ENCODE measurements at places on chromosomes 4 and X. TPM values are rescaled to one million over a fixed set of nuclear protein-coding genes. Genes with fewer than 3 reads are reported as not detected.

- no peak for DNase-seq
These were observed 41.0 kb downstream of the NSG1 start for GRCh38 chr4:4427886-4428285.

- no peak for DNase-seq
These were observed 34.5 kb downstream of the RNF175 start for GRCh38 chr4:153725136-153725830.

GRCh38 chrX:154596290-154596929, 11.5 kb downstream of the CTAG1A start:
- no peak for DNase-seq

GRCh38 chr4:11719879-11720278, 291.2 kb upstream of the HS3ST1 start:
- no peak for DNase-seq

DNA sequence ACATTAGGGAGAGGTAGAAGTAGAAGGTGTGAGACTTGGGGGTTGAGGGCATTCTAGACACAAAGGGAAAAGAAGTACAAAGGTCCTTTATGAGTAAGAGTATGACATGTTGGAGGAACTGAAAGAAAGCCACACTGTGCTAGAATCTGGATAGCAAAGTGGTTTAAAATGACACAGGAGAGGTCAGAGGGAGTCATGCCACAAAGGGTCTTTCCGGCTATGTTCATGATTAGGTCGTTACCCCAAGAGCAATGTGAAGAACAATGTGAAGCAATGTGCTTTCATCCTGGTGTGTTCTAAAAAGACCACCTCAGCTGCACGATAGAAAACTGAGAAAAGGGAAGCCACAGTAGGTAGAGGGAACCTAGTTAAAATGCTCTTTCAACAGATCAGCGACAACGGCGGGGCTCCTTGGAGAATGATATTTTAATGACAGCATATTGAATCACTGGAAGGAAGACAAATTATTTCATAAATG, 29.2 kb downstream of the SMIM14 start:
- no peak for DNase-seq

DNA sequence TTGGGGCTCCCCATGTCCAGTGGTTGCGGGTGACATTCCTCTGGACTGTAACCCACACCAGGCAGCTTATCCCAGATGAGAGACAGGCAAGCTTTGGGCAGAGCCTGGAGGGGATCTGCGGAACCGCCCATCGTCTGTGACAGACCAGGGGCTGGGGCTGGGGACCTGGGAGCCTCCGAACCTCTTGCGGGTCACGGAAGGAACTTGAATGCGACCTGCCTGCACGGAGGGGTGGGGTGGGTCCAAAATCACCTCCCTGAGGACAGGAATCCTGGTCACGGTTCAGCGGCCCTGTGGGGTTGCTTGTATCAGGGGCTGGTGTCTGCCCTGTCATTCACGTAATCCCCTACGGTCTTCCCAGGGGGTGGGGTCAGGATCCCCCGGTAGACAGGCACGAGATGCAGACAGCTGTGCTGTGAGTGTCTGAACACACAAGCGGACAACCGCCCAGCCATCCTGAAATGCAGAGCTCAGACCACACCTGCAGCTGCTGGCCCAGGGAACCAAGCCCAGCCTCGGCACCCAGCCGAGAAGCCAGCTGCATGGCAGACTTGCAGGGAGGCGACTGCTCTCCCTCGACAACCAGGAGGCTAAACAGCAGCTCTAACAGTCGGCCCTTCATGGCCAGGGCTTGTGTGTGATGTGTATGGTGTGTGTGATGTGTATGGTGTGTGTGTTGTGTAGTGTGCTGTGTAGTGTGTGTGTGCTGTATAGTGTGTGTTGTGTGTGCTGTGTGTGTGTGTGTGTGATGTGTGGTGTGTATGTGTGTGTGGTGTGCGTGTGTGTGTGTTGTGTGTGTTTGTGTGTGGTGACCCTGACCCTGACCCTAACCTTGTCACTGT, 105.9 kb upstream of the ADRA2C start:
- DNase-seq = no peak

DNA sequence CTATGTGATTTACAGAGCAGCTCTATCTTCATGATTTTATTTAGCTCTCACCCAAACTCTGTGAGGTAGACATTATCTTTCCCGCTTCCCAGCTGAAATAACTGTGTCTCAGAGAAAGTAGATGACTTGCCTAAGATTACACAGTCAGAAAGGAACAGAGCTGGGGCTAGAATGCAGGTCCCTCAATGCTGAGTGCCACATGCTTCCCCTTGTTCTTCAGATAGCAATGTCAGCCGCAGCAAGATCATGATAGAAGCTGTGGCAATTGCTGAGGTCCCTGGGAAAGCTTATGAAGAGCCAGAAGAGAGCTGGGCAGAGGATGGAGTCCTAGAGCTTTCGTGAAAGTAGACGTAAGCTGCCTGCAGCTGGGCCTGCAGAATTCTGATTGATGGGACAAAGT, 11.1 kb upstream of the GABRE start:
- DNase-seq = no peak

DNA sequence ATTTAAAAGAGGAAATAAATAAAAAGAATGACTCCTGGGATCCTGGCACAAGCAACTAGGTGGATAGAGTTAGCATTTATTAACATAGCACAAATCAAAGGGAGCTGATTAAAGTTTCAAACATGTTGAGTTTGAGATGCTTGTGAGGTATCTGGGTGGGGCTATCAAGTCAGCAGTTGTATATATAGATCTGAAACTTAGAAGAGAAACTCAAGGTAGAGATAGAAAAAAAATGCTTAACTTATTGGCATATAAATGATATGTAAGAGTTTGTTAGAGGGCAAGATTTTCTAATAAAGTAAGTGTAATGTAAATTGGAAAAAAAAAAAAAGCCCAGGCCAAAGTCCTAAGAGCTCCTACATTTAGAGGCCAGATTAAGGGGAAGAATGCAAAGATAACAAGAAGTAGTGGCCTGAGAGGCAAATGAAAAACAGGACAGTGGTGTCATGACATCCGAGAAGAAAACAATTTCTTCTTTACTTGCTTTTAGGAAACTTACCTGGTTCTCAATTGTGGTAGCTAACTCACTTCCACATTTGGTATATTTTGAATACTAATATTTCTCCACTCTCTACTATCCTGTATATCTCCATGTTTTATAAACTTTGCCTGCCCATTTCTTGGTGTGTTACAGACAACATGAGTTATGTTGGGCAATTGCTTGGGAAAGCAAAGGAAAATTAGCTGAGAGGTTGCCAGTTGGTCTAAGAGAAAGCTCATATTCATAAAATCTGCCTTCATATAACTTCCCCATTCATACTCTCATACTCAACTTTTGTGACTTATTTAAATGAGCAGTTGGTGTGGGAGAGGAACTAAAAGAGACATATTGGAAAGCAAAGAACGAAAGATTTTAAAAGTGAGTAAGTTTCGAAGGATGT, 169.2 kb downstream of the PARM1 start:
- no peak for DNase-seq

- DNase-seq = no peak
These were observed 4.2 kb downstream of the PI4K2B start for GRCh38 chr4:25238052-25238451.

GRCh38 chrX:47060708-47061107, 17.5 kb upstream of the RGN start:
- no peak for DNase-seq

DNA sequence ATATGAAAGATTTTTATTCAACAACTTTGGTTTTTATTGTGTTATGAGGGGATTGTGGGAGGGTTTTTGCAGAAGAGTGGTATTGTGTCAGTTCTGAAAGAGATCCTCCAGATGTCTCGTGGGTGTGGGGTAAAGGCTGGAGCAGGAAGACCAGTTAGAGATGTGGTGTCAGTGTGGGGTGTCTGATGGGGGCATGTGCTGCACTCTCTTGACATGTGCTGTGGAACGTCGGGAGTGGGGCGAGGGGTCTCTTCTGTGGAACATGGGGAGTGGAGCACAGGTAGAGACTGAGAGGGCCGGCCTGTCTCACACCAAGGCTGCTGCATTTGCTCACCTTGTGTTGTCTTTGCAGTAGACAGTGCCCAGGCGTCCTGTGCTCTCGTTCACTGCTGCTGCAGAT, 37.6 kb downstream of the FAM193A start:
- DNase-seq = no peak

- peak; percentile 13 for DNase-seq
These were observed 132.8 kb upstream of the FUNDC1 start for GRCh38 chrX:44675362-44676024.

DNA sequence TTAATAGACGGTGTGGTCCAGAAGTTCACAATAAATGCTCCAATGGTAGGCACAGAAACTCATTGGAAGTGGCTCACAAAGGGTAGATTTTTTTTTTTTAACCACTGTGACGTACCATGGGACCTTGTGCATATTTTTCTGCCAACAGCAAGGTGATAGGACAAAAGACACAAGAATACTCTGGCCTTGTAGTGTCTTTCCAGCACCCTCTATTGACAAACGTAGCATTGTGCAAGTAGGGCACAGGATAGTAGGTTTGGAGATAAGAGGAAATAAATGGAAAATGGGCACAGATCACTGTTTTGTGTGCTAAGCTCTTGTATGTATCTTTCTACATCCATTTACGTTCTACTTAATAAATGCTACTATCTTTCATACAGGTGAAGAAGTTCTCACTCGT, 2054.9 kb downstream of the PCDH7 start:
- no peak for DNase-seq

DNA sequence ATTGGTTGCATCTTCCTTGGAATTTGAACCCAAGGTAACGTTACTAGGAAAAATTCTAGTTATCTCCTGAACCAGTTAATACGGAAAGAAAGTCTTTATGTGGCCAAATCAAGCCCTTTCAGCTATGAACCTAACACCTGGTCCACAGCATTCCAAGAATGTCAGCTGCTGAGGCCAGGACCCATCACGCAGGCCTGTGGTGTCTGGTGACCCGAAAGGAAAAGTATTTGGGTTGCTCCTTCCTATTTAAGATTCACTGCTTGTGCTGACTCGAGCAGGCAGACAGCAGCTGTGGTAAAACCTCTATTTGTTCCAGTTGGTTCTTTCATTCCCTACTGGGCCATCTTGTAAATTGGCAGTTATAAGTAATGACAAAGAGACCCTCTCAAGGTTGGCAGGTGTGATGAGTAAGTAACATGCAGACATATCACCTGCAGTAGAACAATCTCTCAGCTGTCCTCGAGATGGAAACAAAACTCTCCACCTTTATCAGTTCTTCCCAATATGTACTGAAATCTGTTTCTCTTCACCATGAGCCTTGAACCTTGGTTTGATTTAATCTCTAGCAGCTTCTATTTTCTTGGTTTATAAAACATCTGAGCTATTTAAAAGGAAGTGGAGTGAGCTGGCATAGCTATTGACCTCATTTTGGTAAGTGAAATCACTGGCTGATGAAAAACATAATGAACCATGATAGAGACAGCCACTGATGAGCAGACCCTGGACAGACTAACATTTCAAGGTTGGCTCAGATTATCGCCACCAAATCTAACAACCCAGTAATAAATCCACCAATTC, 182.1 kb upstream of the SMIM31 start:
- DNase-seq = no peak

- DNase-seq = no peak
These were observed 36.3 kb downstream of the RLIM start for GRCh38 chrX:74578137-74578536.

DNA sequence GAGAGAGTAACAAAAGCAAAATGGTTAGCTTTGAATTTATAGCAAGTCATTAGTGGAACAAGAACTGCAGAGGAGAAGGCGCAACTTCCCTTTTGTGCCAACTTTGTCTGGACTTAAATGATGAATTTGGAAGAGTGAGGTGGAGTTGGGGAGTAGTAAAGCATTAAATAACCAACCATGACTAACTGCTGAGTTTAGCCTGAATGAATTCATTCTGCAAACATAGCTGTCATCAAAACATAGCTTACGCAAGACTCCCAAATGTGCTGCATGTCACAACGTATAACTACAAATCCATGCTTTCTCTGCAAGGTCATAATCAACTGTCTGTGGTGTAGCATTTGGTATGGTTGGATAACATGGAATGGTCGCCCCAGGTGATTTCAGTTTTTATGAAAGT, 75.9 kb upstream of the RPL34 start:
- DNase-seq = no peak

DNA sequence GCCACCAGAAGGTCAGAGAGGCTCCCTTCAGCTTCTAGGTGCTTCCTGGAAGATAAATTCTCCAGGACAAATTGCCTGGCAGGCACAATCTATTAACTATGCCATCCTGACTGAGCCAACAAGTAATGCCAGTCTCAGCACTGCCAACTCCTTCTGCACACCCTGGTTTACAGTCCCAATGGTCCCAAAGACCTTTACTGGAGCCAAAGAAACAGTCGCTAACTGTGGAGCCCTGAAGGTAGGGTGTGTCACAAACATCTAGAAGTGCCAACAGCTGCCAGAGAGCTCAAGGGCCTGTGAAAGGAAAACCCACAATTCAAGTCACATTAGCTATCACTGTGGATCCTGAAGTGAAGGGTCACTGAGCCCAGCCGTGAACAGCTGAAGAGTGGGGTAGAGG, 34.9 kb upstream of the CITED1 start:
- DNase-seq = no peak

- DNase-seq = no peak
These were observed 629.6 kb upstream of the HTR2C start for GRCh38 chrX:113954297-113954696.

DNA sequence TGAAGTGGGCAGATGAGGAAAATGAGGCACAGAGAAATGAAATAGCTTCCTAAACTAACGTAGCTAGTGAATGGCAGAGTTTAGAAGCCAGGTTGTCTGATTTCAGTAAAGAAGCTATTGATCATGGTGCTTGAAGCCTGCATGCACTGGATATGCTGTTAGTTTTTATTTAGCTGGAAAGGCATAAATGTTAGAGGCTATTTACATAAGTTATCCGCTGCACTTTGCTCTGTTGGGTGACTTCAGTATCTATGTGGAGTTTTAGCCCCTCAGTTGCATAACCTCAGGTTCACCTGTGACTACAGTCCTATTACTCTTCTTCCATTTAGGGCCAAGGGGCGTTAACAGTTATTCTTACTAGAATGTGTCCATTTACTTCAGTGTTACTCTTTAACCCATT, 522.4 kb upstream of the RPS6KA3 start:
- no peak for DNase-seq

- no peak for DNase-seq
These were observed 285.0 kb downstream of the SPANXN1 start for GRCh38 chrX:145532176-145532780.

TMEM144 gene
- 16.3 TPM for total RNA-seq

ZNF630 gene
- 1.3 TPM for total RNA-seq

NDUFC1 gene
- 224 TPM for total RNA-seq

SNCA gene
- 3.1 TPM for total RNA-seq

FABP2 gene
- not detected for total RNA-seq

ODAPH gene
- not detected for total RNA-seq
